ENCODE measurements at places on chromosomes 16 and 17.
A peak's percentile ranks its signal among the peaks of the same experiment; 100 is the strongest.

DNA sequence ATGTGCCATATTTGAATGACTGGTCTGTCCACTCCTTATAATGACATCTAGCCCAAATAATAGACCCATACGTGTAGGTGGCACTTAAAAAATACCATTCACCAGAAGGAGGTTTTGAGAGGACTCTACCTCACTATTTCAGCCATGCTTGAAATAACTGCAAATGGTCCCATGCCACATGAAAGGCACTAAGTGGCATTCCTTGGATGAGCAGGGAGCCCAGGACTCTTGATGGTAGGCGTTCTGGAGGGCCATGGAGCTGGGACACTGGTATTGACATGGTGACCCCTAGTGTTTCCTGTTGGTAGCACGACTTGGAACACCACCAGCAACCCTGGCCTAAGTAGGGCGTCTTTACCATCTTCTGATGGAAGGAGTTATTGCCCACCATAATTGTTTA is 148.7 kb upstream of the ZFHX3 start:
- peak; percentile 18 for DNase-seq

- DNase-seq = no peak
Measured at GRCh38 chr16:22751685-22752084, 62.3 kb upstream of the HS3ST2 start.

DNA sequence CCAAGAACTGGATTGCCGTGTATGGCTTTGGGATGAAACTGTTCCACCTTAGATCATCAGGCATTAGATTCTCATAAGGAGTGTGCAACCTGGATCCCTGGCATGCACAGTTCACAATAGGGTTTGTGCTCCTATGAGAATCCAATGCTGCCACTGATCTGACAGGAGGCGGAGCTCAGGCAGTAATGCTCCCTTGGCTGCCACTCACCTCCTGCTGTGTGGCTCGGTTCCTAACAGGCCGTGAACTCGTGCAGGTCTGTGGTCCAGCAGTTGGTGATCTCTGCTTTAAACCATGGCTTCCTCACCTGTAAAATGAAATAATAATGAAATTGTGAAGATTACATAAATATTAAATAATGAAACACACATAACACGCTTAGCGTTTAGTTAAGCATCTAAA is 45.5 kb upstream of the FBXO47 start:
- no peak for DNase-seq

DNA sequence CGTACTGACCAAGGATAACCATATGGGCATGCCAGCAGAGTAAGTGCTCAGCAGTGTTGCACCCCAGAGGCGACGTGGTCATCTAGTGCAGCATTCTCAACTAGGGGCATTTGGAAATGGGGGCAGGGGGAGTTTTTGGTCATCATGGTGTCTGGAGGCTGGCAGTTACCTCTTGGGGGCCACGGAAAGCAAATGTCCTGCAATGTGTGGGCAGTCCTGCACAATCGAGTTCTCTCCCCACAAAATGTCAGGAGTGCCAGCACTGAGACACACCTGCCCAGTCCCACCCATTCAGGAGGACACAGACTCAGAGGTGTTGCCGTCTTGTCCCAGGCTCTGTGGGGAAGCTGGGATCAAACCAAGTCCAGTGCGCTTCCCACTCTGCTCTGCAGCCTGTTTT is 3.0 kb downstream of the RASL10B start:
- DNase-seq = no peak

All from CD4-positive, alpha-beta T cell treated with Interferon alpha-2 for 1 hour (primary cell).